ENCODE measurements at places on chromosomes 5 and 9.

GRCh38 chr9:135227641-135228251 lies 140.3 kb downstream of the OLFM1 start:
- no peak for DNase-seq

DNA sequence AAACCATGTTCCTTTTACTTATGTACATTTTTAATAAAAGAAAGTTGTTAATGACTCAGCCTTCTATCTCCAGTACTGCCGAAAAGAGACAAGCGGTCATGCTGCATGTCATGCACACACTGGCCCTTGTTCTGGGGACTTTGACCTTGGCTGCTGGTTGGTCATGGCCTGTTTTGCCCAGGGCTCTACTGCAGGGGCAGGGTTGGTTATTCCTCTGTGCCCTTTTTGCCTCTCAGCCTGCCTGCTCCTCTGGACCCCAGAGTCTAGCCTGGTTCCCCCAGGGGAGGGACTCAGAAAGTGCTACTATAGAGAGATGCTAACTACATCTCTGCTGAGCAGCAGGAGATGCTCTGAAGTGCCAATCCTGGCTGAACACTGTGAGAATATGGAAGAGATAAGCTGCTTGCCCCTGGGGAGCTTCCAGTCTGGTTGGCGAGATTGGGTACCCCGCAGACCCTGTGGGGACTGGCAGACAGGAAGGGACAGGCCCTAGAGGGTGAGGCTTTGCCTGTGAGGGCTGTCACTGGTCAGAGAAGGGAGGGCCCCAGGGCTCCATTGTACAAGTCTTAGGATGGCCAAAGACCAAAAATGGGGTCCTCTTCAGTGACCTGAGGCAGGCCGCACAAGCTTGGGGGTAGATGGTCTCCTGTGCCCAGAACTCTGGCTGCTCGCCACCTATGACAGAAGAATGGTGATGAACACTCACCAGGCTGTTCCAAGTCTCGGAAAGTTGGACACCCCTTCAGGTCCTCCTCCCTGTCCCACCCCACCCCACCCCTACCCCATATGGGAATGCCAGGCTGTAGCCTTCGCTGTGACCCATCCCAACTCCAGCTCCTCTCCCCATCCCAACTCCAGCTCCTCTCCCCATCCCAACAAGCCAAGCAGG lies 14.3 kb downstream of the IRF1 start:
- DNase-seq: peak; percentile 54

DNA sequence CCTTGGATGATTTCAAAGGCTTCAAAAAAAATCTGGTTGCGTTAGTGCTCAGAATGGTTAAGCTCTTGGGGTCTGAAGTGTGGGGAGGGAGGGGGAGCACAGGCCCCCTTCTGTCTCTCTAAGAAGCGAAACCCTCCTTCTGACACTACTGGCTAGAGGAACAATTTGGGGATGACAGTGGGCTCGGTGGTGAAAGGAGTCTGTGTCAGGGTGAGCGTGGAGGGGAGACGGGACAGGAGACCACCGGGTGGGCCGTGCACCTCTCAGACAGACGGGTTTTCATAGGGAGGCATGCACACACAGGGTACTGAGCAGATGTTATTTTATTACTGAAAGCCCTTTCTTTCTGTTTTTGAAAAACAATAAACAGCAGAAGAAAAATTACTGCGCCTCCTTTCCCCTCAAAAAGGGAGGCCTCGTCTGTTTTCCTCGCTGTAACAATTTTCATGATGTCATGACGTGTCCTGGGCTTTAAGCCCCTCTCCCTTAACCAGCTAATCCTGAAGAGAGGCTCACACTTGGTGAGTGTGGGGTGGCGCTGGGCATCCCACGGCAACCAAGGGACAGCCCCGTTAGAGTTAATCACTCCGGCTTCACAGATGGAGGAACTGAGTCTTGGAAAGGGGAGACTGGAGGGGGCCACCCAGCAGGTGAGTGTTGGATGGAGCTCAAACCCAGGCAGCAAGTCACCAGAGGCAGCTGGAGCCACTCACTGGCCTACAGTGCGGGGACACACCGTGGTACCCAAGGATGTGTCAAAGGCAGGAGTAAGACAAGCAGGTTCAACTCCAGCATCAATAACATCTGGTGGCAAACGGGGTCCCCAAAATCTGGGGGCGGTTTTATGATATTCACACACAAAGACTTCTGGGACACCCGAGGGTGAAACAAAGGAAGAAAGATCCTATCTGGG lies 53.4 kb downstream of the PTCH1 start:
- no peak for DNase-seq

DNA sequence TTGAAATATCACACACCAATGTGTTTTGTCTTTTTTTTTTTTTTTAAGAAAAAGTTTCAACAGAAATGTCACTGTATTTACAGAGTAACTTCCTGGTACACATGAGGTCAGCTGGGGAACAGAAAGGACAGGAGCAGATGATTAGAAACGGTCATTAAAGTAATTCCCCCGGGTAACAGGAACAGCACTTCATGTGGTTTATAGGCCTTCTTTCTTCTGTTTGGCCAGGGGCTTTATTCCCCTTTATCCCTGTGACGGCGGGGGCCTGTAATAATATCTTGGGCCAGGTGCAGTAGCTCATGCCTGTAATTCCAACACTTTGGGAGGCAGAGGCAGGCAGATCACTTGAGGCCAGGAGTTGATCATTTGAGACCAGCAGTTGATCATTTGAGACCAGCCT lies 30.5 kb upstream of the MSH3 start:
- no peak for DNase-seq

GRCh38 chr9:89916001-89916597 lies 311.3 kb downstream of the GADD45G start:
- DNase-seq: peak; percentile 26

- DNase-seq: no peak
Measured at GRCh38 chr9:134793288-134794188, 87.1 kb upstream of the FCN2 start.

DNA sequence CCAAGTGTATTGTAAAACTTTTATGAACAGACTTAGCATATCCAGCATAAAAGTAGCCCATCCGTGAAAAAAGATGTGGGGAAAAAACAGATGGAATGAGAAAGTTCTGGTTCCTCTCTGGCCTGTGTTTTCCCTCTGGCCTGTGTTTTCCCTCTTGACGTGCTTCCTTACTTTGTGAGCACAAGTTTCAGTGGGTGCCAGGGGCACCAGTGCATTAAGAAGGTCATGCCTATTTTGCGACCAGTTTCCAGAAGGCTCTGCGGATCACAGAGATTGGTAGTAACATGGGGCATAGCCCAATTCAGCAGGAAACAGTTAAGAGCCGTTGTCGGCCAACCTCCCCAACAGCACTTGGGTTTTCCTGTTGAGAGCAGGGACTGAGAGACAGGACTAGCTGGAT lies 43.7 kb downstream of the IQGAP2 start:
- DNase-seq: no peak

DNA sequence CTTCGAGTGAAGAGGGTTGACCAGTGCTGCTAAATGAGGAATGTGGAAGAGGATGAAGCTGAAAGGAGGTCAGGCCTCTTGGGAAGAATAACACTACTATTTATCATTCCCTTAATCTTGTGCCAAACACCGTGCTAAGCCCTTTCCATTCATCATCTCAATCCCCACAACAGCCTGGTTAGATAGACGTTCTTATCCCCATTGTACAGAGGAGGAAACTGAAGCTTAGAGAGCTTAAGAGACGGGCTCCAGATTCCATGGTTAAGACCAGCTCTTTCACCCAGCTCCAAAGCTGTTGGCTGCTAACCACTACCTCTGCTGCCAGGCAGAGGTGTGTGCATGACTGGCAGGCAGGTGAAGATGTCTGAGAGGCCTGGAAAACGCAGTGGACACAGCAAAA lies 868 bp upstream of the EPB41L4B start:
- DNase-seq: no peak

- DNase-seq: no peak
Measured at GRCh38 chr9:14198047-14198840, 115.7 kb downstream of the NFIB start.

DNA sequence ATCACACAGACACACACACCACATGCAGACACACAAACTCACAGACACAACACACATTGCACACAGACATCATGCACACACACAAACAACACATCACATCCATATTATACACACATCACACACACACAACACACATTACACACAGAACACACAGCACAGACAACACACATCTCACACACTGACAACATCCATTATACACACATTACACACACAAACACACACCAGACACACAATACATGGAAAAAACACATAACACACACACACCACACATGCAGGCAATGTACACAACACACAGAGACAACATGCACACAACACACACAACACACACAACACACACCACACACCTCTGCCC lies 4.8 kb upstream of the CCDC187 start:
- DNase-seq: no peak

DNA sequence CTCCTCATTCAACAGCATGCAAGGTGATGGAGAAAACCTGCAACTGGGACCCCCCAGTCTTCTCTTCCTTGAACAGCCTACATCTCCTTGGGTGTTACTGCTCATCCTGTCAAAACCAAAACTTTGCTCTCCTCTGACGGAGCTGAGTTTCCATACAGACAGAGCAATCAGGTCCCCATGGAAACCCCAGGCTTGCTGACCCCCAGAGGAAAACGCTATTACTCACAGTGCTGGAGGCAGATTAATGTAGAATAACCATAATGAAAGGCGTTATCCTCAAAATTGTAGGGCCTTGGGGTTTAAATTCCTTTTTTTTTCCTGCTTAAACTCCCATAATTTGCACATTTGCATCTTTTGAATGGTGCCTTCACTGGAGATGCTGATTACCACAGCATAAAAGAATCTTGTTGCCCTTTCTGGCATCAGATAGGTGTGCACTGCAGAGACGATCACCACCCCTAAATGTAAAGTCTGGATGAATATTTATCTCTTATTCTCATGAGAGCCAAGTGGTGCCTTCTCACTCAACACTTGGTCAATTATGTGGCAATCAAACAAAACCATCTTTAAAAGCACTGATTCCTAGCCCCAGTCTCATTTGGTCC lies 126.3 kb downstream of the MSX2 start:
- DNase-seq: no peak

DNA sequence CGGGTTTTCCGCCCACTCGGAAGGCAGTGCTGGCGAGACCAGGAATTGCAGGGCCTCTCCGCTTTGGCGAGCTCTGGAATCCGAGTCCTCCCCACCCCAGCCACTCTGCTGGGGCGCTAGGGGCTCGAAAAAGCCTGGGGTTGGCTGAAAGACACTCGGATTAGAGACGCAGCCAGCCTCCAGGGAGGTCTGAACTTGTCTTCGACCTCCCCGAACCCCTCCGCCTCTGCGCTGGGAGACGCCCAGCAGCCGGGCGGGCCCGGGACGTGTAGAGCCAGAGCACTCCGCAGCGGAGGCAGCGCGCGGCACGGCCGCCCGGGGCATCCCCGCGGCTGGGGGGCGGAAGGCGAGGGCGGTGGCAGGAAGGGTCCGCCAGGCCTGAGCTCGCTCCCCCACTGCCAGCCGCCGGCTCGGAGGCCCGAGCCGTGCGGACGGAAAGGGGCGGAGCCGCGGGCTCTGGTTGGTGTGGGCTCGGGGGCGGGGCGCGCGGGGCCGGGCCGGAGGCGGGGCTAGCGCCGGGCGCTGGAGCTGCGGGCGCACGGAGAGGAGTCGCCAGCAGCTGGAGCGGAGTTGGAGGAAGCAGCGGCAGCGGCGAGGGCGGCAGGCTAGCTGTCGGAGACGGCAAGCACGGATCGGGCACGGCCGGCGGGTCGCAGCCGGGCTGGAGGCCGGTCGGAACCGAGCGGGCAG lies at the start of gene PIK3R1:
TSS of gene PIK3R1 (plus strand) at position 549 of the 690 bp plus-strand sequence. CDS start 10,920 bp downstream, outside the sequence.
- DNase-seq: peak; percentile 95

DNA sequence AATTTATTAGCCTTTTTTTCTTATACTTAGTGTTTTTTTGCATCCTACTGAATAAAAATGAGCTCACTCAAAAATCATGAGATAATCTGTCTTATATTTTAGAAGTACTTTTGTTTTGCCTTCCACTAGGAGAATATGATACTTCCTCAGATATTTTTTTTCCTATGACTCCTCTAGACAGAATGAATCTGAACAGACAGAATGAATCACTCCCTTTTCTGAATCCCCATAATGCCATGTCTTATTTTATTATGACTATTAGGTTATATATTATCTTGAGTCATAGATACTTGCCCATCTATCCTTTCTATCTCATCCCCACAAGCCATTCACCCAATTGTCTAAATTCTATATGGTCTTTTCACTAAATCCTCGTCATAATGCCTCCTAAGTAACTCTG lies 134.6 kb downstream of the BRINP1 start:
- DNase-seq: no peak

- DNase-seq: no peak
Measured at GRCh38 chr5:173535976-173536639, 80.3 kb downstream of the BOD1 start.

DNA sequence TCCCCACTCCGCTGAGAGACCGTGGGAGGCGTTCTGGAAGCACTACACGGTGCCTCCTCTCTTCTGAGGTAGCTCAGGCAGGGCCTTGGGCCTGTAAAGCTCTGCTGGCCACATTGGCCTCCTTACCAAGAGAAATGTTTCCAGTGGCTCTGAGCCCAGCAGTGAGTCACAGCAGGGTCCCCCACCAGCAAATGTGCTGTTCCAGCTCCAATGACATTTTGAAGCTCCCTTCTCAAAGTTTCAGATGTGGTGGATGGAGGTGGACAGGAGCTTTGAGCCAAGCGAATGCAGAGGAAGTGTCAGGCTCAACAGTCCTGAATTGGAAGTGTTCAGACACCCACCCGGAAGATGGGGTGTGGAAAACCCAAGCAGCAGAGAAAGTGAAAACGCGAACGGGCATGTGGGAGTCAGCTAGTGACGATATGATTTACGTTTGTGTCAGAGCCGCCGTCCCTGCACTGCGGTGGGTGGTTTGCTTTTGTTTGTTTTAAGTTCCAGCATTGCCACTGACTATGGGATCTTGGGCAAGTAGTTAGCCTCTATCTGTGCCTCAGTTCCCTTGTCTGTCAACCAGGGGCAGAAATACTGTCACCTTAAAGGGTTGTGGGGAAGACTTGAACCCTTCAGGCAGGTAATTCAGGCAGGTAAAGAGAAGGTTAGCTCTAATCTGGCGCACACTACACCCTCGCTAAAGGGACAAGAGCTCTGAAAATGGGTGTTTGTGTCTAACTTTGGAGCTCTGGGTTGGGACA lies 38.2 kb downstream of the C5orf15 start:
- peak; percentile 85 for DNase-seq

GRCh38 chr5:82426464-82427154 lies 148.5 kb upstream of the RPS23 start:
- no peak for DNase-seq

- no peak for DNase-seq
Measured at GRCh38 chr9:94631599-94631998, 7.7 kb downstream of the FBP1 start.

DNA sequence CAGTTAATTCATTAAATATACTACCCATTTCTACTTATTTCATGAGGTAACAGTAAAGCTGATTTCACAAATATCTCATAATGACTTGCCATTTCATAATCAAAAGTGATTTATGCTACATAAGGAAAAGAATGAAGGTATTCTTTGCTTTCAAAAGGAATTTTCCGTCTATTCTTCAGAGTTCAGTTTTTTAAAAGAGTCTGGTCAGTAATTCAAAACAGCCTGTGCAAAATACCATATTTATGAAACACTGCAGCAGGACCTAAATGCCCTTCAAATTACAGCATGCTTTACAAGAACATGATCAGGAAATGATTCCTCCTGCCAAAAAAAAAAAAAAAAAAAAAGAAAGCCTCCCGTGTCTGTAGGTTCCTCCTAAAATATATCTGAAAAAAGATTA lies 154.7 kb downstream of the KIAA0825 start:
- DNase-seq: no peak
